ENCODE measurements at places on chromosomes 5 and 9.

GRCh38 chr9:23596913-23597634 is 229.0 kb downstream of the ELAVL2 start:
- no peak for DNase-seq

GRCh38 chr5:14521748-14522147 is 59.8 kb upstream of the OTULINL start:
- DNase-seq = no peak

DNA sequence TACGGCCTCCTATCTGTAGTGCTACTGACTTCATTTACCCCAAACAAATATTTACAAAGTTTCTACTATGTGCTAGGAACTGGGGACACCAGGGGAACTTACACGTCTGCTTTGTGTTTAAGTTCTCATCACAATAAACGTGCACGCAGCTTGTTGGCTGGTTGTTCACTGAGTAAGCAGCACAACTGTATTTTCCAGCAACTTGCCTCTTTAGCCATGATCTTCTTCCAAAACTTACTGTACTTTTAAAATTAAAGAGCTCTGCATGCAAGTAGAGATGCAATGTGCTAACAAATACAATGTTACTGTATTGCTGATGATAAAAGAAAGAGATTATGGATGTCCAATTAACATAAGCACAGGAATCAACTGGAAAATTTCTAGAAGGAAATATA is 62.8 kb downstream of the RAPGEF1 start:
- no peak for DNase-seq

DNA sequence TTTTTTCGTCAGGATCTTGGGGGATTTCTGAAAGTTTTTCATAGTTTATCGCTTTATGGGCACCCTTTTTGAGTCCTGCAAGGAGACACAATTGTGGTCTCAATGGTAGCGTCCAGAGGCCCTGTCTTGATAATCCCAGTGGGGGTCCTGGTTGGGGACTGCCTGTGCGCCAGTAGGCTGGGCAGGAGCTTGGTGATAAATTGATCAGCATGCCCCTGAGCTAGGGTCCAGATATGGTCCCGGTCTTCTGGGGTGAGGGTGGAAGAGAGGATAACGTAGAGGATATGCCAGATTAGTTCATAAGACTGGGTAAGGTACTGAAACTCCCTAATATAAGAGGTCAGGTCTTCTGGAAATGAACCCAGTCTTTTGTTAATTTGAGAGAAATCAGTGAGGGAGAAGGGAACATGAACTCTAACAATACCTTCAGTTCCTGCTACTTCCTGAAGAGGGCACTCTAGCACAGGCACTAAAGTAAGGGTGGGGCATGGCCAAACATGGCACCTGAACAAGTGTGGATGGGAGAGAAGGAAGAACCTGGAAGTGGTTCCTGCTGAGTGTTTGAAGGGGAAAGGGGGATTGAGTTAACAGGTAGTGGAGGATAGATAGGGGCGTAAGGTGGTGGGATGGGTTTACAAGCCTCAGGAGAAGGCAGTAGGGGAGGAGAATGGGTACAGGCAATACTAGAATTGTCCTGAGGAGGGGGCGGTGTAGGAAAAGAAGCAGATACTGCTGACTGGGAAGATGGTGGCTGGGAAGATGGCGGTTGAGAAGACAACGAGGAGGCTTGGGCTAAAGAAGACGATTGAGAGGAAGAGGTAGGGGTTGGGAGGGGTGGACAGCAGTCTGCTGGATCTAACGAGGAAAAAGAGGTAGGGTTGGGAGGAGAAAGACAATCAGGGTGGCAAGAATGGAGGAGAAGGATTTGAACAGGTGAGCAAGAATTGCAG is 33.8 kb upstream of the ANXA2R start:
- no peak for DNase-seq

Measured in midbrain (tissue), 1 donor.